Stimulated activated CD8-positive, alpha-beta memory T cell treated with anti-CD3 and anti-CD28 coated beads, Interleukin-2, amount 100 ng/mL, for 1 hour (primary cell): ENCODE measurements at places on chromosomes 6 and 20.

- no peak for DNase-seq
Observed at GRCh38 chr6:33609528-33609927, 11.6 kb upstream of the ITPR3 start.

GRCh38 chr6:46763466-46763865 is 16.7 kb downstream of the ANKRD66 start:
- no peak for DNase-seq

- DNase-seq: no peak
Observed at GRCh38 chr6:34888514-34888856, 570 bp upstream of the ANKS1A start.

- DNase-seq: no peak
Observed at GRCh38 chr6:153771577-153771976, 267.5 kb upstream of the OPRM1 start.

DNA sequence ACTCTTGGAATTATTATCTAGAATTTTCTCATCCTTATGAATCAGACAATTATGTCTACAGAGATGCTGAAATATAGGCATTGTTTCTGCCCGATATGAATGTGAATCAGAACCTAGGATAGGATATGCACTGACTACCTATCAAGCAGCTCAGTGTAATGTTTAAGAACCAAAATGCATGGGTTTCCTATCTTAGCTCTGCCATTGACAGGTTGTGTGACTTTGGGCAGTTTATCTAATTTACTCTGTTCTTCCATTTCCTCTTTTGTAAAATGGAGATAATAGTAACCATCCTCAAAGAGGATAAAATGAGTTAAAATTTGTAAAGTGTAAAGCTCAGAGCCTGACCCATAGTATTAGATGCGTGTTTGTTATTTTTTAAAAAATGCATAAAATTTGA is 10.2 kb upstream of the AIG1 start:
- no peak for DNase-seq

GRCh38 chr6:148840256-148840655 is 93.4 kb downstream of the UST start:
- DNase-seq: no peak

DNA sequence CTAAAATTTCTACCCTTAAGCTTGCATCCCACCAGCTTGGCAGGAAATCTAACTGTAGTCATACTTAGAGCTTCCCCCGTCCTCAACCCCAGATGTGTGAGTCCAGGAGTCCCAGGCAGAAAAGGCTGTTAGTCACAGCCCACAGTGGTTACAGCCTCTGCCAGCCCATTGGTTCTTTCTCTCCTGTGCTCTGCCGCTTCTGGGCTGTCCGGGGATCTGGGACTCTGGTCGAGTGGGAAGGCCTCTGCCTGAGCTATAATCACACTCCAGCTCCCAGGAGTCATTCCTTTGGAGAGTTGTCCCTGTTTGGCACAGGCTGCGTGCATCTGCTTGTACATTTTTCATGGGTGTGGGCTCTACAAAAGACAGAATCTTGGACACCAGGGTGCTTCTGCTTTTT is 45.6 kb upstream of the FYN start:
- no peak for DNase-seq

GRCh38 chr20:23136893-23137745 is 51.0 kb upstream of the CD93 start:
- no peak for DNase-seq

GRCh38 chr6:100217225-100218012 is 223.4 kb upstream of the MCHR2 start:
- no peak for DNase-seq

- no peak for DNase-seq
Observed at GRCh38 chr6:4426968-4427367, 291.6 kb upstream of the ECI2 start.

DNA sequence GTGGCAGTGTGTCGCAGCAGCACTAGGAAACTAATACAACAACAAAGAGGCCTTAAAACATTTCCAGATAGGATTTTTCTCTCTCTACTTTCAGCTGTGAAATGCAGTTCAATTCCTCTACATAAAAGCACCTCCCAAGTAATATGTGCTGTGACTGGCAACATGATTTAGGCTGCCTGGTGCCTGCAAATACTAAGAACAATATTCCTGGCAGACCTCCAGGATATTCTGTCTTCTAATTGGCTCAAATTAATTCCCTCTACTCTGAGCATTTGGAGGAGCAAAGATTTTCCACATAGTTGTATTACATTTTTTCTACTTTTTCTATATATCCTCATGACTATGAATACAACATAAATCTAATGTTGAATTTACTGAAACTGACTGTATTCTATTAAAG is 33.2 kb downstream of the SCGN start:
- DNase-seq: no peak

GRCh38 chr6:75751443-75751842 is 2.4 kb downstream of the MYO6 start:
- DNase-seq: no peak

- DNase-seq: no peak
Observed at GRCh38 chr20:49790077-49790798, 22.4 kb upstream of the SLC9A8 start.

DNA sequence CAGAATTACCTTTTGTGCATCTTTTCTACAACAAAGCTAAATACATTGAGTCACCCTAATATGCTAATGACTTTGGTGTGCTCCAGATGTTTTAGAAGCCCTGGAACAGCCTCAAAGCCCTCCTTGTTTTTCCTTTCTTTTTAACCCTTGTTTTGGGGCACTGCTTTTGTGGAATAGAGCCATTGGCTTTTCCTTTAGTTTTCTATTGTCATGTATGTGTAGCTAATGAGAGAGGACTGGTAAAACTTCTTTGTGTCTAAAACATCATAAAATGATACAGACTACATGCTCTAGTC is 158.8 kb downstream of the JARID2 start:
- DNase-seq: no peak

GRCh38 chr6:133623065-133623464 is 265.8 kb upstream of the TCF21 start:
- no peak for DNase-seq

- no peak for DNase-seq
Observed at GRCh38 chr6:85537055-85537494, 56.6 kb downstream of the SNX14 start.

DNA sequence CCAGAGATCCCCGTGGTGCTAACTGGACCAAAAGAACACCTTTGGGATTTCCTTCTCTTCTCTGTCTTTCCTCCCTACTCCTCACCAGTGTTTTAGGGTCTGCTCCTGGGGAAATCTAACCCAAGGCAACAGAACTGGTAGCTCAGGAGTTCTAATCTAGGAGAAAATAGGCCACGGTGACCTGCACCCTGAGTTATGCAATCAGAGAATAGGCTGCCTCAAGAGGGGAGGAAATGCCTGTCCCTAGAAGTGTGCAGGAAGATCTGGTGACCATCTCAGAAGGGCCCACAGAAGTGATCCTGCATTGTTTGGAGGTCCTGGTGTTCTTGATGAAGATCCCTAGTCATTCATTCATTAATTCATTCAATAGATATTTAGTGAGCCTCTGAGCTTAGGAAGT is 3.4 kb downstream of the ETV7 start:
- DNase-seq: no peak

DNA sequence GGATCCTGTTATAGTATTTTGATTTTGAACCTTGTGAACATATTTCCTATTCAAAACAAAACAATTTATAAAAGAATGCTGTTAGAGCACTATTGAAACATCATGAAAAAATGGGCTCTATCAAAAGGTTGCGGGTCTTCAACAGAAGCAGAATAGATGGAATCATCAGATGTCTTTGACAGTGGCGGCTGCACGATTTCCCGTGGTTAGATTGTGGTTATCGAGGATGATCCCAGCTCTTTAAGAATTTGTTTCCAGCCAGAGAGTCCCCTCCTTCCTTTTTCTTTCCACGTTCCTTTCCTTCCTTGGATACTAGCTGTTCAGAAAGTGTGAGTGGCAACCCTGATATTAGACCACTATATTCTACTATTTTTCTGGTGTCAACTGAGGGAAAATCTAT is 163.4 kb downstream of the FARS2 start:
- no peak for DNase-seq

GRCh38 chr6:52929321-52930164 is 20.0 kb upstream of the GSTA3 start:
- no peak for DNase-seq

DNA sequence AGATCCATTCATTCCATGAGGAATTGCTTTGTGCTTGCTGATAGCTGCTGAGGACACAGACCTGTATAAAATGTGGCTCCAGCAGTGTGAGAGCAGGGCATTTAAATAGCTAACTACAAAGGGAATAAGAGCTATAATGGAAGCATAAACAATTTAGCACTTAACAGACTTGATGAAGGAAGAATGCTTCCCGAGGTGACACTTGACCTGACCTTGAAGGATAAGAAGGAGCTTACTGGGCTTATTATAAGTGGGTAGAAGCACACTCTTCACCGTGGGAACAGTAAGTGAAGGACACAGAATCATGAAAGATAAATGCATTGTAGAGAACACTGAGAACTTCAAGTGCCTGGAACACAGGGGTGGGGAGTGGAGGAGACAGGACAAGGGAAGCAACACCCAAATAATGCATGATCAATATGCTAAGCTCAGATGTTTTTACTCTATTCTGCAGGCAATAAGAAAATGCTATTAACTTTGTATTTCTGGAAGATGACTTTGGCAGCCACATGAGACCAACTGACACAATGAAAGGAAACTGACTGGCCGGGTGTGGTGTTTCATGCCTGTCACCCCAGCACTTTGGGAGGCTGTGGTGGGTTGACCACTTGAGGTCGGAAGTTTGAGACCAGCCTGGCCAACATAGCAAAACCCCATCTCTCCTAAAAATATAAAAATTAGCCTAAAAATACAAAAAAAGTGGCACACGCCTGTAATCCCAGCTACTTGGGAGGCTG is 84.2 kb downstream of the EPB41L2 start:
- no peak for DNase-seq

DNA sequence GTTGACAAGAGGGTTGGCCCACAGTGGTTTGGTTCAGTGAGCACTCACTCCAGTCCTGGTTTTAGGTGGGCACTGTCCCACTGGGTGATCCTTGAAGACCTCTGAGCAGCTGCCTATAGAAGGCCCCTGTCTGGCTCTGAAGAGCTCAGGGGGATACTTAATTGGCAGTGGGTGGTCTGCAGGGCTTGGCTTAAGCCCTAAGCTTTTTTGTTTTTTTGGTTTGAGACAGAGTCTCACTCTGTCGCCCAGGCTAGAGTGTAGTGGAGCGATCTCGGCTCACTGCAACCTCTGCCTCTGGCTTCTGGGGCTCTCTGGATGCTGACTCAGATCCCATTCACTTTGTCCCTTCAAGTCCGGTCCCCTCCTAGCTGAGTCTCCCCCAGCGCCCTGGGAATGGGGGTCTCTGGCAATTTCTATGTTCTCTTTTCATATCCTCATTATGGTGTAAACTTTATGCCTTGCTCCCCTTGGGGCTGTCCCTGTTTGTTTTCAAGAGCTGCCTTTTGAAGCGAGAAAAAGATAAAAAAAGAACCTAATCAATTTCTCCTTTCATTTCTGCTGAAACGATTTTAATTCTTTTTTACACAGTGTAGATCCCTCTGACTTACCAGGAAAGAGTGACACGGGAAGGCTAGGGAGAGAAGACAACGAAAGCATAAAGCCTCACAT is 12.2 kb upstream of the KCNG1 start:
- no peak for DNase-seq

DNA sequence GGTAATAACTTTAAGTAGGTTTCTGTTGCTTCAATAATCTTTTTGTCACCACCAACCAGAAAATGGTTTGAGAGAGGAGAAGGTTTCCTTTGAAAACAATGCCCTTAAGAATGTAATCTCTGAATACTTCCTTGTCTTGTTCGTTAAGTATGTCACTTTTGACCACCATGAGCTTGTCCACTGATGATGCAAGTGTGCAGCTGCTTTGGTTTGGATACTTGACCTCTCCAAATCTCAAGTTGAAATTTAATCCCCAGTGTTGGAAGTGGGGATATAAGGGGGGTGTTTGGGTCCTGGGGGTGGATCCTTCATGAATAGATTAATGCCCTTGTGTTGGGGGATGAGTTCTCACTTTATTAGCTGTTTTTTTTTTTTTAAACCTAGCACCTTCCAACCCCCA is 985.4 kb downstream of the EPHA7 start:
- DNase-seq: no peak

GRCh38 chr6:72724545-72724944 is 102.7 kb downstream of the KCNQ5 start:
- no peak for DNase-seq

- no peak for DNase-seq
Observed at GRCh38 chr20:44247586-44248409, 690 bp downstream of the GDAP1L1 start.

DNA sequence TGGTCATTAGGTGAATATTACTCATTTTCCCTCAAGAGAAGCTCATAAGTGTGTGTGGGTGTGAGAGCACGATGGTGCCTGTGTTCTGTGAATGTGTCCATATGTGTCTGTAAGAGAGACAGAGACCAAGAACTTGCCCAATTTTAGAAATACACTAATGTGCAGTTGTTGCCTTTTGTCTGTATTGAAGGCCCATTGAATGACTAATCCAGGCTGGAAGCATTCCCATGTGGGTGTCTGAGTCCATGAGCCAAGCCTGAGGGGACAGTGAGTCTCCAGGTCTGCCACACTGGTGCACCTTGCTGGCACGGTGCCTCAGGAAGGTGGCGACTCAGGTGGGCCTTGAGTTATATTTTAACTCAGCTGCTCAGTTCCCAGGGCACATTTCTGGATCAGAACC is 25.5 kb upstream of the ASXL1 start:
- no peak for DNase-seq

- no peak for DNase-seq
Observed at GRCh38 chr6:31952140-31952805, 6.4 kb downstream of the CFB start.

DNA sequence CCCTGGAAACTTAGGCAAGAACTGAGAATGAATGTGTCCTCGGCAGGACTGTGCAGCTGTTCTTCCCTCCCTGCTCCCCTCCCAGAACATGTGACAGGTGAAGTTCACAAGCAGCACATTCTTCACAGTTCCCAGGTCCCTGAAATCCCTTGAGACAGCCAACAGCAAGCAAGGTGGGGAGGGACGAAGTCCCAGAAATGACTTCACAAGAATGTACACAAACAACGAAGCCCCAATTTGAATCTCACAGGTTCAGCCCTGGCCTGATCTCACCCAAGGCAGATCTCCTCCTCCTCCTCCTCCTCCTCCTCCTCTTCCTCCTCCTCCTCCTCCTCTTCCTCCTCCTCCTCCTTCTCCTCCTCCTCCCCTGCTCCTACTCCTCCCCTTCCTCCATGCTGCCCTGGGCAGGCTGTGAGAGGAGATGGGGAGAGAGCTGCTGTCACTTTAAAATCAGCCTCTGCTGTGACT is 32.4 kb downstream of the WRNIP1 start:
- no peak for DNase-seq

- no peak for DNase-seq
Observed at GRCh38 chr6:37971266-37971665, 151.7 kb downstream of the ZFAND3 start.

- DNase-seq: no peak
Observed at GRCh38 chr20:32898729-32899128, 40.0 kb downstream of the EFCAB8 start.

GRCh38 chr6:147693181-147693580 is 184.7 kb downstream of the SAMD5 start:
- DNase-seq: no peak

GRCh38 chr20:58374027-58374850 is 14.8 kb upstream of the VAPB start:
- no peak for DNase-seq

GRCh38 chr6:118869350-118869749 is 24.6 kb upstream of the ASF1A start:
- DNase-seq: no peak

- DNase-seq: no peak
Observed at GRCh38 chr20:14494355-14494754, 156.9 kb upstream of the FLRT3 start.
